Stimulated activated CD4-positive, alpha-beta T cell treated with anti-CD3 and anti-CD28 coated beads, Interleukin-15, amount 100 ng/mL, for 48 hours (primary cell): ENCODE measurements at places on chromosomes 4 and X.

DNA sequence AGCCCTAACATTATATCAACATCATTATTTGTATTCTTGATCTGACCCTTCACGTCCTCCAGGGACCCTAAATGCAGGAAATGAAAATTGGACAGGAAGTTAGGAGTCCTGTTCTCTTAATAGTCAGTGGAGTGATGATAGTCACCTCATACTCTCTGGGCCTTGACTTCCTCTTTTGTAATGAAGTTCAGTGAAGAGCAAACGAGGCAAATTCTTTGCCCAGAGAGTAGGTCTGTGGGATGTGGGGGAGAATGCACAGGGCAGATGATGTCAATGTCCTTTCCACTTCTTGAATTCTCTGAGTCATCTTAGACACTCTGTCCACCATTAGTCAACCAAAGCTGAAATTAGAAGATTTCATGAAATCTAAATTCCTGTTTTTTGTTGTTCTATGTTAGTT lies 17.1 kb upstream of the GPRIN3 start:
- no peak for DNase-seq

DNA sequence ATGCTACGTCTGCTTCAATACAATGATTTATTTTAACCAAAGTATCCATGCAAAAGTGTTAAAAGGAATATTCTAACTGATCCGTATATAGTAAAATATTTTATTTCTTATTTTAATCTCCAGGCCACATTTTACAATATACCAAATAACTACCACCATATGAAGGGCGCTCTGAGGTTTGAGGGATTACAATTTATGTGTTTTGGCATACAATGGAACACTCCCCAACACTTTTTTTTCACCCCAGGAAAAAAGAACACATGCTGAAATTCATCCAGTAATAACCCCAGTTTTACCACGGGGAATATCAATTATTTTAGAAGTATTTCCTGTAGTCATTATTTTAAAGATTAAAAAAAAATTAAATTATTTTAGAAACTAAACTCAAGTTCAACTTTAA lies 65.4 kb downstream of the APBB2 start:
- no peak for DNase-seq

DNA sequence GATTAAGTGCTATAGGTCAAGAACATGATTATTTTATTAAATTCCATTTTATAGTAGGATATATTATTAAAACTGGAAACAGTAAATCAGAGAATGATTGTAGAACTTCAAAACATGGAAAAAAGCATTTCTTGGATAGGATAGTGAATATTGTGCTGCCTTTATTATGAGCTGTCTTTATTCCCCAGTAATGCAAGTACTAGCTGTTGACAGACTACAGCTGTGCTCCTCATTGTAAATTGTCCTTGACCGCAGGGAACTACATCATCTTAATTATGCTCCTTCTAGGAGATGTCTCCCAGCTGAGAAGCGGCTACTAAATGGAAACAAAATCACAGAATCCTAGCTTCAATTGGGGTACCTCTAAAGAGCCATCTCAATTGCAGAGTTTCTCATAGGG lies 1457.2 kb upstream of the PCDH7 start:
- no peak for DNase-seq

DNA sequence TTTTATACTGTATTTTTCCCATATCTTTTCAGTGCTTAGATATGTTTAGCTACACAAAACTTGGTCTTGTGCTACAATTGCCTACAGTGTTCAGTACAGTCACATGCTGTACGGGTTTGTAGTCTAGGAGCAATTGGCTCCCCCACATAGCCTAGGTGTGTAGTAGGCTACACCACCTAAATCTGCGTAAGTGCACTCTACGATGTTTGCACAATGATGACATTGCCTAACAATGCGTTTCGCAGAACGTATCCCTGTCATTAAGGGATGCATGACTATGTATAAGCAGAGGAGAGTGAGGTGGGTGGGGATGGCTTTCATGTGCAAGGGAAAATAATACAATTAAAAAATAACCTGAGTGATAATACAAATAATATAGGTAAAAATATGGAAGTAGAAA lies 131.4 kb downstream of the GBA3 start:
- no peak for DNase-seq

DNA sequence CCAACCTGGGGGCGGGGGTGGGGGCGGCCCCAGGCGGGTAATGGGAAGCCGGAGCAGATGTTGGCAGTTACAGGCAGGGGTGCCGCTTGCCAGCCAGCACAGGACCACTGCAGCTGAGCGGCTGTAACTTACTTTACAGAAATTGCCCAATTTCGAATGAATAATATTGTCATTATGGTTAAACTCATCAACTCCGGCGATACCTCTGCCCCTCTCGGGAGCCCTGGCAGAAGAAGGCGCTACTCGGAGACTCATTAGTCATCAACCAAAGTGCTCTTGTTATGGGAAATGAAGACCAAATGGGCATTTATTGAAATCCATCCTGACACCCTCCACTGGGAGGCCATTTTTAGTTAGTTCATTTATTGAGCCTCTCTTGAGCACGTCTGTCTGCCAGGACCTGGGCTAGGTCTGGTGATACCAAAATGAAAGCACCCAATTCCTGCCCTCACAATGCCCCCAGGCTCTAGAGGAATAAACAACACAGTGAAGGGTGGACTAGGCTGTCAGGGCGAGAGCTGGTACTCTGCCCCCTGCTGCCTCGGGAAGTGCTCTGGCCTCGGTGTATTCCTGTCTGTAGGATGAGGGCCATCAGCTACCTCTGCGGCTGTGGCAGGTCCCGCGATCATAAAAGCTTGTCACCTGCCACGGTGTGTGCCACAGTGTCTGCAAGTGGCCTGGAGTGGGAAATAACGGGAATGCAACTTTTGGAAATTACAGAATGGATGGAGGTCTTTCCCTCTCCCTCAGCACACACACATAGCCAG lies 159.1 kb upstream of the PSAPL1 start:
- no peak for DNase-seq

DNA sequence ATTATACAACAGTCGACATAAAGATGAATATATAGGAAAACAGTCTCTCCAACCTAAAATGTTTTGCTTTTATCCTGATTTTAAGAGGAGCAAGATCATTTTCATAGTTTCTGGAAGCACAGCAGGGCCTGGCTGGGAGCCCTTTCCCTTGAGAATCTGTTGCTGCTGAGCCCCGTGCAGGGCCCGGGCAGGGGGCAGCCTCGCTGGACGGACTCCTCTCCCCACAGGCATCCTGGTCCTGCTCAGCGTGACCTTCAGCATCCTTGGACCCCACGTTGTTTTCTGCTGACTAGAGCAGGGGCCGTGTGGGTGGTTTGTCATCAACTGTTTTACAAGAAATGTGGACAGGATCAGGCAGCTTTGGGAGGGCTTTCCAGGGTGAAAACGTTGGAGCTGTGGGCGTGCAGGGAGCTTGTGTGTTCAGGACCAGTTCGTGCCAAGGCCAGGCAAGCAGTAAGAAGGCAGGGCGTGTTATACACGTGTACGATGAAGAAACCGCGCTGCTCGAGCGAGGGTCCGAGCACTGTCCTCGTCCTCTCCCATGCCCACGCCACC lies 25.0 kb downstream of the CPZ start:
- no peak for DNase-seq

DNA sequence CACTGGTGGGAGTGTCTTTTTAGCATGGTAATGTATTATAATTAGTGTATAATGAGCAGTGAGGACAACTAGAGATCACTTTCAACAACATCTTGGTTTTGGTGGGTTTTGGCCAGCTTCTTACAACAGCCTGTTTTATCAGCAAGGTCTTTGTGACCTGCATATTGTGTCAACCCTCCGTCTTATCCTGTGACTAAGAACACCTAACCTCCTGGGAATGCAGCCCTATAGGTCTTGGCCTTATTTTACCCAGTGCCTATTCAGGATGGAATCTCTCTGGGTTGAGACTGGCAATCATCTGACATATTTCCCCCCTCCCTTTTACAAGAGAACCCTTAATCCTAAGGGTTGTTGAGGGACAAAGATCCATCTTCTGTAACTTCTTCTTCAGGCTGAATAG lies 21.9 kb upstream of the ADH4 start:
- no peak for DNase-seq

DNA sequence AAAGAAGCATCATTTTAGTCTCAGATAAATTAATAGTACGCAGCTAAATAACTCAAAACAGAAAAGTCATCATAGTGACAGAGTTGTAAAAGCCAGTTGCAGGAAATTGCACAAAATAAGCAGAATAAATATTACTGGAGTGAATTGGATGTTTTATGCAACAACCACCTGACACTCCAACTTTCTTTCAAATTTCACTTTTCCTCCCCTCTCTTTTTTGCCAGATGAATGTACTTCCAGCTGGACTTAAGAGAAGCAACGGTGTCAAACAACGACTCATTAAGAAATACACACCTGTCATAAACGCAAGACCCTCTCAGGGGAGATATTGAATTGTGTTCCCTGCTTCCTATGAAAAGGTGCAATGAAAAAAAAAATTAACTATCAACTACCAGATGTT lies 120.2 kb upstream of the HCCS start:
- no peak for DNase-seq

GRCh38 chrX:20382518-20383297 lies 116.0 kb upstream of the RPS6KA3 start:
- DNase-seq: no peak

- no peak for DNase-seq
These were observed 56.5 kb downstream of the NSD2 start for GRCh38 chr4:1927675-1928074.

DNA sequence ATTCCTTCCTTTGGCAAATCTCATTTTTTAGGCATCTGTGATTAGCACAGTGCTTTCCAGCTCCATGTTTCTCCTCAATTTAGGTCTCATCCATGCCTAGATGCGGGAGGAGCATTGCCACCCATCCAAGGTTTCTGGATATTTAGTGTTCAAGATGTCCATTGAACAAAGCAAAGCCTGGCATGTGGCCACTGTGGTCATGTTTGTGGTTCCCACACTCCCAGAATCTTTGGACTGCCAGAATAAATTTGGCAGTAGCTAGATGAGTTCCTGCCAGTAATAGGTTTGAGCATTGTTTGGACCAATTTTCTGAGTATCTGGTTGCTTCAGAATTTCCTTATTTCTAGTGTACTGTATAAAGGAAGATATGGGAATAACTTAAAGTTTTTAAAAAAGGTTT lies 1124.1 kb downstream of the ADGRL3 start:
- no peak for DNase-seq

DNA sequence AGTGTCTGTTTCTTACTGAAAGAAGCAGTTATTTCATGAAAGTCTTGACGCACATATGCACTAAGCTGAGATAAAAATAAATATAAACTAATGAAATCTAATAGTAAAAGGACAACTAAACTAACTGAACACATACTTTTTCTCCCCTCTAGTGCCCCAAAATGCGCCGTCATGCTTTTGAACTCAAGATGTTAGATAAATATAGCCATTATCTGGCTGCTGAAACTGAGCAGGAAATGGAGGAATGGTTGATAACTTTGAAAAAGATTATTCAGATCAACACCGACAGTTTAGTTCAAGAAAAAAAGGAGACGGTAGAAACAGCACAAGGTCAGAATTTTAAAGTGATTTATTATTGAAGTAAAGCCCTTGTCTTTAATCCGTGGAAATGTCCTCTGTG lies 70.2 kb downstream of the DOCK11 start:
- DNase-seq: no peak

- no peak for DNase-seq
These were observed 297.4 kb upstream of the DKK2 start for GRCh38 chr4:107333518-107333917.

DNA sequence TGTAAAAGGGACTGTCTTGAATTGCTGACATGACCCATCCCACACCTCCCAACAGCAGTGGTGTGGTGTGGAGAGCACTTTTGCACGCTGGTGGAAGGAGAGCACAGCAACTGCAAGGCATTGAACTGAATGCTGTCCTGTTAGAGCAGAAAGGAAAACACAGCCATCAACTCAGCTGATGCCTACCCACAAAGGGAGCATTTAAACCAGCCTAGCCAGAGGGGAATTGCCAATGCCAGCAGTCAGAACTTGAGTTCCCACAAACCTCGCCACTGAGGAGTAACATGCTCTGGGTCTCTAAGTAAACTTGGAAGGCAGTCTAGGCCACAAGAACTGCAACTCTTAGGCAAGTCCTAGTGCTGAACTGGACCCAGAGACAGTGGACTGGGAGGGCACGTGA lies 31.9 kb downstream of the MAGED4 start:
- no peak for DNase-seq

GRCh38 chr4:164357957-164358356 lies 396.0 kb upstream of the SMIM31 start:
- DNase-seq: no peak

DNA sequence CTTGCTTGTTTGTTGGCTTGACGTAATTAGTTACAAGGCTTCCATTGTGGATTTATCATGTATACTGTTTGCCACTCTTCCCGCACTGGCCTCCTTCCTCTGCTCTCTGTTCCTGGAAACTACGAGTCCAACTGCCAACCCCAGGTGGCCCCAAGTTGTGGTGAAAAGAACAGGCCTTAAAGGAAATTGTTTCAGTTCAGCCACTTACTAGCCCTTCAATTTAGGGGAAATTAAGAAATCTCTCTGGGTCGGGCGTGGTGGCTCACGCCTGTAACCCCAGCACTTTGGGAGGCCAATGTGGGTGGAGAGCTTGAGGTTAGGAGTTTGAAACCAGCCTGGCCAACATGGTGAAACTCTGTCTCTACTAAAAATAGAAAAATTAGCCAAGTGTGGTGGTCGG lies 28.0 kb downstream of the RBM47 start:
- DNase-seq: no peak

DNA sequence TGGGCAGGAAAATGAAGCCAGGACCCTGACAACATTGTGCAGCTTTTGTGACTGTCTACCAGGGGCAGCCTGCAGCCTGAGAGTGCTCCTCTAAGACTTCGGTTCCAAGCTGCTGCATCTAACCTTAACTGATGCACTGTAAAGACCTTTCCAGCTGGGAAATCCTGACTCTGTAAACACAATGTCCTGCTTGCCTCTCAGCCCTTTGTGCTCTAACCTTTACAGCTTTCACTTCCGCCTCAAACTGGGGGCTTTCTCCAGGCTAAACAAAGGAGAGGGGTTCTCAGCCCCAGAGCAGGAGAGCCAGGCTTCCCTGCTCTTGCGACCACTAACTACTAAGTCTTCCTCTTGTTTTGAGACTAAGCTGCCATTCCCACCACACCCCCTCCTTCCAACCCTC lies 19.3 kb upstream of the RASL11B start:
- no peak for DNase-seq

- no peak for DNase-seq
These were observed 31.9 kb downstream of the REPS2 start for GRCh38 chrX:16978193-16978984.

DNA sequence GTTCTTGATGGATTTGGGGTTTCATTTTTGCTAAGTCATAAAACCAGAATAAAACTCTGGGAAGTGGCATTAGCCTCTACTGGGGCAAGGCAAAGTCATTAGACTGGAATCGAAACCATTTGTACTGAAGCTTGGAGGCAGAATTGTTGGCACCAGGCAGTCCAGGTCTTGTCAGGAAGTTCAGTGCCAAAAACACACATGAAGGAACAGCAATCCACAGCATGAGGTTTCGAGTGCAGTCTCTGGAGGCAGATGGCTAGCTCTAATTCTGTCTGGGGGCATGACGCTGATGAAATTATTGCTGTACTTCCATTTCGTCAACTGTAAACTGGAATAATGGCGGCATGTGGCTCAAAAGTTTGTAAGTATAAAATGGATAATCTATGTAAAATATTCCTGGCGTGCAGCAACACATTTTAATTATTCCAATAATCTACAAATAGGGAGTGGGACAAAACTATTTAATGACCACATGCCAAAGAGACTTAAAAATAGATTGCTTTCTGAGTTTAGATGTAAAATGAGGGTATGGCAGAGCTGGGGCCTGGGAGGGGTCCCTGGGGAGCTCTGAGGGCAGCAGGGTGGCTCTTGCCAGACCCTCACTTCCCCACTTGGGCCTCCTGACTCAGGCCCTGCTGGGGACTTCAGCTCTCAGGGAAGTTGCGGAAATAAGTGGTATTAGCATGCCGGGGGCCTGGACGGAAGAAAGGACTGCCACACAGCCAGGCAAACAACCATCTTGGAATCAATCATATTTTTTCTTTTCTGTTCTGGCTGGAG lies 18.8 kb upstream of the CENPU start:
- DNase-seq: no peak
